Activated T-helper 1 cell treated with anti-CD3 and anti-CD28 coated beads, Interleukin-12 subunit alpha, Interleukin-12 subunit beta, Interleukin-2, Interleukin-4 antibody, amounts not matched to agents 30 ng/mL and 10 ng/mL and 1 ng/mL, durations not matched to agents 14 hours and 24 hours and 36 hours (primary cell): ENCODE measurements at places on chromosomes 6 and 20. TPM values are rescaled to one million over a fixed set of nuclear protein-coding genes. Genes with fewer than 3 reads are reported as not detected.

Gene LPA
- not detected in 2 replicates for total RNA-seq

Gene BPIFA2
- not detected in 2 replicates for total RNA-seq

Gene FUT9
- total RNA-seq: not detected in 2 replicates

Gene EPHA7
- total RNA-seq: not detected in 2 replicates

DNA sequence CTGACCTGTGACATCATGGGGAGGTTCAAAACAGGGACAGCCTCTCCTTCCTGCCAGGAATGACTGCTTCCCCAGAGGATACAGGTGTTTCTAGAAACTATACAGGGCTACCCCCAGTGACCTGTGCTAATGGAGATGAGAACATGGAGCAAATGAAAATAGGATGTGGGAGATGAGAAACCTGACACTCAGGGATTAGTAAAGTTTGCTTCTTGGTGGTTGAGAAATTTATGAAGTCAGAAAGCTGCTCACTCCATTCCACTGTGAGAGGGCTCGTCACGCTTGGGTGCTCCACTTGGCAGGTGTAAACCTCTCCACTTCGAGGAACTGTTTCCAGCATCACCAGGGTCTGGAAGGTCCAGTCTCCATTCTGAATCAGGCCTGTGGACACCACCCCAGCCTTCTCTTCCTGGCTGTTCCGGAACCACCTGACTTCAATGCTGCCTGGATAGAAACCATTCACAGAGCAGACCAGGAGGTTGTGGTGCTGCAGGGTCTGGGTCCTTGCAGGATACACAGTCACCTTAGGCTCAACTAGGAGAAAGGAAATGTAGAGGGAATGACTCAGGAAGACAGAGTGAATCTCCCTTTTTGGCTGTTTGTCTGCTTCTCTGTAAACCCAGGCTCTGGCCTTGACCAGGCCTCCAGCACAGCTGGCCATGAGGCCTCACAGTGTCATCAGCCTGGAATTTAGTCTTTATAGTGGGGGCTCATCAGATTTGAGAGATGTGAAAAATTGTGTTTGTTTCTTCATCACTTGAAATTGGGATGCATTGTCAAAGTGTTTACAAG is 10.8 kb downstream of the HLA-DRB5 start:
- no peak overlapping the region for H3K4me3 ChIP-seq
- no peak for DNase-seq
- H3K4me1 ChIP-seq: no peaks in the 10 kb centered on the region
- H3K27me3 ChIP-seq: peaks cover 12% of the 10 kb centered on the region
- H3K36me3 ChIP-seq: no peaks in the 10 kb centered on the region
- H3K27ac ChIP-seq: no peak overlapping the region

GRCh38 chr6:13368731-13369115 is 40.4 kb upstream of the TBC1D7 start:
- peaks cover 2% of the 10 kb centered on the region for H3K36me3 ChIP-seq
- H3K4me1 ChIP-seq: peaks cover 11% of the 10 kb centered on the region
- no peak for DNase-seq
- H3K4me3 ChIP-seq: no peak overlapping the region
- H3K27ac ChIP-seq: no peak overlapping the region

Gene SNAP91
- total RNA-seq: not detected in 2 replicates

GRCh38 chr6:78810146-78810545 is 57.2 kb upstream of the IRAK1BP1 start:
- DNase-seq: no peak
- no peak overlapping the region for H3K27ac ChIP-seq
- H3K36me3 ChIP-seq: no peaks in the 10 kb centered on the region
- no peaks in the 10 kb centered on the region for H3K4me1 ChIP-seq
- peaks cover 1% of the 10 kb centered on the region for H3K27me3 ChIP-seq
- H3K4me3 ChIP-seq: no peak overlapping the region

DNA sequence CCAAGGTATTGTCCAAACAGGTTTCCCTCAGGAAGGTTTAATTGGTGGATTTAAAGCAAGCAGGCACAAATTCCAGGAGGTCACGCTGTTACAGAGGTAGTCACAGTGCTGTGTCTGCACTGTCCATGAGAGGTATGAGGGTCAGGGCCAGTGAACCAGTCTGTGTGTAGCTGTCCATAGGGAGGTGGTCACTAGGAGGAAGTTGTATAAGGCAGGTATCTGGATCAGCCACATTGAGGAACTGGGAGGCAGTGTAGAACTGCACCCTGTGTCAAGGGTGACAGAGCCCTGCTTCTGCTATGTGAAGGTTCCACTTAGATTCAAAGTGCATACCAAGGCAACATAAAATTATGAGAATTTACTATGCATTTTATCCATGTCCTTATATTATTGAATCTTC is 73.3 kb downstream of the MAP3K4 start:
- no peaks in the 10 kb centered on the region for H3K27me3 ChIP-seq
- no peak overlapping the region for H3K27ac ChIP-seq
- peaks cover 8% of the 10 kb centered on the region for H3K36me3 ChIP-seq

DNA sequence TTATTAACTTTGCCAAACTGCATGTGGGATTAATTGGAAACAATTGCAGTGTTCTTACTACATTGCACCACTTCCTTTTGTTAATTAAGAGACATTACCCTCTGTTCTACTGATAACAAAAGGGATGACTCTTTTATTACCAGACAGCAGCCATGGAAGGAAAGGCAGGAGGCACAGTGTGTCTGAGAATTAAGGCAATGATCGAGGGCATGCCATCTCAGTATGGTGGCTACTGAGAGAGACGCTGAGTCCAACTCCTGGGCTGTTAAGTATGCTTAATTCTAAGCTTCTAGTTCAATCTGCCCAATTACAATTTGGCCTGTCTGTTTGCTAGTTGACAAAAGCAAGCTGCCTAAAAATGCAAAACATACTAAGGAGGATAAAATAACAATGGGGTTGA is 227.4 kb downstream of the PHACTR1 start:
- H3K4me3 ChIP-seq: no peak overlapping the region
- peaks cover 30% of the 10 kb centered on the region for H3K4me1 ChIP-seq
- no peak overlapping the region for H3K27ac ChIP-seq

GRCh38 chr6:33791620-33792019 is 2.7 kb upstream of the LEMD2 start:
- no peak for DNase-seq
- peaks cover 2% of the 10 kb centered on the region for H3K36me3 ChIP-seq
- H3K27ac ChIP-seq: no peak overlapping the region
- H3K4me3 ChIP-seq: no peak overlapping the region

Gene SH3BGRL2
- total RNA-seq: 0.05 and 0.13 TPM in 2 replicates

Gene HLA-DPA1
- 61.0 and 66.7 TPM in 2 replicates for total RNA-seq

GRCh38 chr6:25172819-25173218 is 106.4 kb upstream of the CARMIL1 start:
- H3K4me3 ChIP-seq: peak overlapping the region; percentile 24
- peaks cover 99% of the 10 kb centered on the region for H3K4me1 ChIP-seq
- peaks cover 3% of the 10 kb centered on the region for H3K36me3 ChIP-seq
- H3K27me3 ChIP-seq: no peaks in the 10 kb centered on the region
- DNase-seq: no peak
- peak overlapping the region; percentile 51 for H3K27ac ChIP-seq
